ENCODE measurements at places on chromosomes 11 and 22.

DNA sequence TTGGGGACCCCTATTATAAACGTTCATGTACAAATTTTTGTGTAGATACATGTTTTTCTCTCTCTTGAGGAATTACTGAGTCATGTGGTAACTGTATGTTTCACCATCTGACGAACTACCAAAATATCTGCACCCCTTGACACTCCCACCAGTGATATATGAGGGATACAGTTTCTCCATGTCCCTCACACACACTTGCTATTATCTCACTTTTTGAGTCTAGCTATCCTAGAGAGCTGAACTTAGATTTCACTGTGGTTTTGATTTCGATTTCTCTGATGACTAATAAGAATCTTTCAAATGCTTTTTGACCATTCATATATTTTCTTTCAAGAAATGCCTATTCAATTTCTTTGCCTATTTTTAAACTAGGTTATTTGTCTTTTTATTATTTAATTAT lies 200.2 kb downstream of the PGR start:
- no peak for DNase-seq

- no peak for DNase-seq
Observed at GRCh38 chr11:24624432-24624831, 127.6 kb downstream of the LUZP2 start.

- DNase-seq, result no peak
Observed at GRCh38 chr11:76635991-76636738, 34.4 kb downstream of the LRRC32 start.

DNA sequence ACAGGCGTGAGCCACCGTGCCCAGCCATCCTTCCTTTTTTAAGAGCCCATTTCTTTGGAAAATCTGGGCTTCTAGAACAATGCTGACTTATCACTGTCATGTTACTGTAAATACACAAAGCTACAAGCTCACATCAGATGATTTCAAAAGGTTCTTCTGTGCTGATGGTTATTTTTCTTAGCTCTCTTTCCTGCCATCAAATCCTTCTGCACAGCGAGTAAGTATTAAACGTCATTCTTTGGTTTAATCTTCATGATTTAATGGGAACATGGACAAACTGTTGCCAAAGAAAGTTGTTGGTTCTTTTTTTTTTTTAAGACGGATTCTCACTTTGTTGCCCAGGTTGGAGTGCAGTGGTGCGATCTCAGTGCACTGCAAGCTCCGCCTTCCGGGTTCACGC lies 43.3 kb upstream of the NUP50 start:
- DNase-seq, result no peak

DNA sequence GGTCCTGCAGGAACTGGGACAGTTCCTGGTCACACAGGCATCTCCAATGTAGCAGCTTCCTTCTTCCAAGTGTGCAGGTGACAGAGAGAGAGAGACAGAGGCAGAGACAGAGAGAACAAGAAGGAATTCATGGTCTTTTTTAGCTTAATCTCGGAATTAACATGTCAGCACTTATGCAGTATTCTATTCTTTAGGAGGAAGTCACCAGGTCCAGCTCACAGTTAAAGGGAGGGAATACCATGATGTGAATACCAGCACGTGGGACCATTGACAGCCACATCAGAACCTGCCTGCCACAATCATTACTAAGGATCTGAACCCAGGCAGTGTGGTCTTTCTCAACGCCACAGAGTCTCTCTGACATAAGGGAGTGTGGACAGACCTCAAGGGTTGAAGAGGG lies 341.6 kb downstream of the MN1 start:
- DNase-seq, result no peak

DNA sequence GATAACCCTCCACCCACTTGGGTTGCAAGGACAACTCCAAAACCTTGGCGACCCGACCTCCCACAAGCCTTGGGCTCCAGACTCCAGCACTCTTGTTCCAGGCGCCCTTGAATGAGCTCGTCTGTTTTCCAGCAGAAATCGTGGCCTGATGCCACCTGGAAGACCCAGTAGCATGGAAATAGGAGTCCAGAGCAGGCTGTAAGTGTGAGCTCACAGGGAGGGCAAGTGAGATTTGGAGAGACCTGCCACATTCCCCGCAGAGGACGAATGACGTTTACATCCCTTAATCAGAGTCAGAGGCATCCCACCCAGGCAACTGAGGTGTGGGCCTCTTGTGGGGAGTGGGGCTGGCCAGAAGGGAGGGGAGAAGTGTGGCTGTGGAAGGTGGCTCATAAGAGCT lies 71.9 kb downstream of the LDLRAD3 start:
- no peak for DNase-seq

GRCh38 chr11:61082931-61083531 lies 19.3 kb upstream of the CD5 start:
- DNase-seq, result no peak

DNA sequence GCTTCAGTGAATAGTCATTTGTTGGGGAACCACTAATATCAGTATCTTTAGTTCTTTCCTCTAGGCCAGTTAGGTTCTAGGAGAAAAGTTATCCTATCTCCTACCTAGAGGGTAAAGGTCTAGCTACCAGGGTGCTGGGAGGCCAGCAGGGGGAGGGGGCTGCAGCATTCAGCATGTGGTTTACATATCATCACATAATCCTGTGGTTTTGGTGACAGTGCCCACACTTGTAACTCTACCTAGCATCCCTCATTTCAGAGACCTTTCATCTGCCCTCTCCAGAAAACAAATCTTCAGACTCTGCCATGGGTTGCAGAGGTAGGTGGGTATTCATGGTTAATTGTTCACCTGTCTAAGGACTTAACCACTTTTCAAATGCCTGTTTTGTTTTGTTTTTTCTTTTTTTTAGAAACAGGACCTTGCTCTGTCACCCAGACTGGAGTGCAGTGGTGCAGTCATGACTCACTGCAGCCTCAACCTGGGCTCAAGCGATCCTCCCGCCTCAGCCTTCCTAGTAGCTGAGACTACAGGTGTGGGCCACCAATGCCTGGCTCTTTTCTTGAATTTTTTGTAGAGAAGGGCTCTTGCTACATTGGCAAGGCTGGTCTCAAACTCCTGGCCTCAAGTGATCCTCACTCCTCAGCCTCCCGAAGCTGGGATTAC lies 146.8 kb downstream of the ENTHD1 start:
- DNase-seq, result no peak

GRCh38 chr11:69652999-69653398 lies 12.0 kb downstream of the CCND1 start:
- DNase-seq, result no peak

Measured in amniotic stem cell (primary cell).